Kidney (tissue), 22 donors: ENCODE measurements at places on chromosomes 13 and 19. TPM values are rescaled to one million over a fixed set of nuclear protein-coding genes. Genes with fewer than 3 reads are reported as not detected.

Gene FFAR1
- not detected for total RNA-seq

Gene FFAR2
- 0.22 TPM for total RNA-seq

- H3K27ac ChIP-seq: no peak overlapping the region
- no peaks in the 10 kb centered on the region for H3K4me1 ChIP-seq
- H3K36me3 ChIP-seq: no peaks in the 10 kb centered on the region
Measured at GRCh38 chr19:37007587-37008220, 70.5 kb upstream of the ZNF420 start.

Gene TJP3
- total RNA-seq: 26.5 TPM

DNA sequence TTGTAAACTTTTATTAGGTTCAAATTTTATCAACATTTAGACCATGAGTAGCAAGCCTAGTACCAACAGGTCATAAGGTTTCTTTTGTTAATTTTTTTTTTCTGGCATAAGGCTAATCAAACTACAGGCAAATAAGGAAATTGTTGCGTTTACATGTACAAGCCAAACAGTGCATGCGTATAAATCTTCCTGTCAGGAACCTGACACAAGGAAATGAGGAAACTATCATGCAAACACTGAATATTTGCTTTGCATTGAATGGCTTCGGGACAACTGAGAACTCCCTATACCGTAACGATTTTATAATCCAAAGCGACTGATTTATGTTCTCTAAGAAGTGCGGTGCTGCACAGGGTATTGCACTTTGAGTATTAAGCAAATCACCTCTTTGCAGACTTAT is 133.0 kb upstream of the TRPC4 start:
- no peak overlapping the region for H3K27ac ChIP-seq
- no peaks in the 10 kb centered on the region for H3K4me1 ChIP-seq
- DNase-seq: peak; percentile 9
- H3K4me3 ChIP-seq: no peak overlapping the region
- H3K27me3 ChIP-seq: no peaks in the 10 kb centered on the region
- H3K36me3 ChIP-seq: no peaks in the 10 kb centered on the region

Gene ANGPTL8
- total RNA-seq: 1.9 TPM

Gene SYCN
- not detected for total RNA-seq

DNA sequence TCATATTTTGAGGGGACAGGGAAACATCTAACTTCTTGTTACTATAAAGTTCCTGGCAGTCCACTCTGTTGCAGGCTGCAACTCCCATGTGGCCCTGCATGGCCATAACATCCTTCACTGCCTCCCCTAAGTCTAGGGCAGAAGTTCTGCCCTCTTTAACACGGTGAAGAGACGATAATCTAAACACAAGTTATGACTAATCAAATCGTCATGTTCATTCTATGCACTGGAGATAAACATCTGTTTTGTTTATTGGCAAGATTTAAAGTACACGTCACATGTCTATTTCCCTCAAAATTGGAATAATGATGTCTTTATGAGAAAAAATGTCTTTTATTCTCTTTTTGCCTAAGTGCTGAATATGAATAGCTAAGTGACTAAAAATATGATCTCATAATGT is 1629.4 kb downstream of the PCDH9 start:
- no peak for DNase-seq
- no peaks in the 10 kb centered on the region for H3K27me3 ChIP-seq
- no peaks in the 10 kb centered on the region for H3K36me3 ChIP-seq
- no peak overlapping the region for H3K27ac ChIP-seq

- no peaks in the 10 kb centered on the region for H3K27me3 ChIP-seq
- H3K27ac ChIP-seq: no peak overlapping the region
- H3K36me3 ChIP-seq: no peaks in the 10 kb centered on the region
- H3K4me3 ChIP-seq: no peak overlapping the region
Measured at GRCh38 chr19:4140237-4140711, 13.2 kb upstream of the CREB3L3 start.

Gene C1QTNF9B
- total RNA-seq: not detected

DNA sequence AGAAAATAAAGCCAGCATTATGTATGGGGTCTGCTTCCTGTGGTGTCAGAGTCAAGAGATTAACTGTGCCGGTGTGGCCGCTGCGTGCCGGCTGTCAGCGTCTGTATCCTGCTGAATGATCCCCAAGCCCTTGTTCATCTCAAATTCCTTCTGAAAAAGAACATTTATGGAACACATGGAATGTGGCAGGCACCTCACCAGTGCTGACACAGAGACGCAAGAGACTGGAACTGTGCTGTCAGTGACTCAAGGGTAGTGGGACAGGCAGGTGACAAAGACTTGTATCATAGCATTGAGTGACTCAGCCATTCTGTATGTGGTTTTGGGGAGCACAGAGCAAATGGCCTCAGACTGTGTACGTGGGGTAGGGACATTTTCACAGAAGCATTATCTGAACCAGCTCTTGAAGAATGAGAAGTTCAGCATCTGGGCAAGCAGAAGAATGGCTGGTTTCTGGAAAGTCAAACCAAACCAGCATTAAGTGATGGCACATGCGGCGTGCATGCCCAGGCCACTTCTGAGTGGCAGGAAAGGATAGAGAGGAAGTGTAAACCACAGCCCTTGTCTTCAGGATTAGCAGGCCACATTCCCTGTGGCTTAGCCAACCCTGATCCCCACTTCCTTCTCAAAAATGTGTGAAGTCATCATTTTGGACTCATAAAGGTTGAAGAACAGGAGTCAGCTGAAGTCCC is 54.0 kb upstream of the IRS2 start:
- no peaks in the 10 kb centered on the region for H3K4me1 ChIP-seq
- DNase-seq: no peak

GRCh38 chr19:47863514-47863936 is 4.5 kb downstream of the TPRX2 start:
- no peak overlapping the region for H3K27ac ChIP-seq
- no peak overlapping the region for H3K4me3 ChIP-seq
- peak; percentile 90 for DNase-seq
- no peaks in the 10 kb centered on the region for H3K27me3 ChIP-seq
- H3K36me3 ChIP-seq: no peaks in the 10 kb centered on the region

Gene ZNF14
- total RNA-seq: 10.2 TPM

Gene ARL11
- total RNA-seq: 1.6 TPM

Gene RDH13
- total RNA-seq: 38.7 TPM

DNA sequence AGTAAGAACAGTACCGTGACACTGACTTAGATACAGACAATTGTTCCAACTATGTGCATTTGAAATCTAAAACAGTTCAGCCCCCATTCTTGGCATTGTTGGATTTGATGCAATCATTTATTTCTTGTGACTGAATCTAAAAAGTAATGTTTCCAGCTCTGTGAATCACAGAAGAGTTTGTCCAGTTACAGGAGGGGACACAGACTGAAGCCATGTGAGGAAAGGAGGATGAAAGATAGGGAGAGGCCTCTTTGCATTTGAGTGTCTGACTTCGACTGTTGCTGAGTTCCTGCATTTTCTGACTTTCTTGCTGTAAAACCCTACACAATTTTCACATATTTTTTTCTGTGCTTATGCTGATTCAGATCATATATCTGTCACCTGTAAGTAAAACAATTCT is 179.3 kb upstream of the PCDH17 start:
- DNase-seq: no peak
- H3K4me3 ChIP-seq: no peak overlapping the region
- H3K27ac ChIP-seq: no peak overlapping the region
- H3K36me3 ChIP-seq: no peaks in the 10 kb centered on the region
- no peaks in the 10 kb centered on the region for H3K4me1 ChIP-seq

GRCh38 chr19:38723606-38723965 is 20.7 kb downstream of the CAPN12 start:
- no peak overlapping the region for H3K4me3 ChIP-seq
- no peaks in the 10 kb centered on the region for H3K4me1 ChIP-seq
- H3K36me3 ChIP-seq: no peaks in the 10 kb centered on the region
- no peaks in the 10 kb centered on the region for H3K27me3 ChIP-seq
- DNase-seq: no peak

Gene ATP1A3
- total RNA-seq: not detected

GRCh38 chr19:6047741-6048251 is 62.5 kb downstream of the RFX2 start:
- no peaks in the 10 kb centered on the region for H3K27me3 ChIP-seq
- H3K27ac ChIP-seq: no peak overlapping the region
- no peaks in the 10 kb centered on the region for H3K36me3 ChIP-seq
- no peaks in the 10 kb centered on the region for H3K4me1 ChIP-seq
- DNase-seq: peak; percentile 74

DNA sequence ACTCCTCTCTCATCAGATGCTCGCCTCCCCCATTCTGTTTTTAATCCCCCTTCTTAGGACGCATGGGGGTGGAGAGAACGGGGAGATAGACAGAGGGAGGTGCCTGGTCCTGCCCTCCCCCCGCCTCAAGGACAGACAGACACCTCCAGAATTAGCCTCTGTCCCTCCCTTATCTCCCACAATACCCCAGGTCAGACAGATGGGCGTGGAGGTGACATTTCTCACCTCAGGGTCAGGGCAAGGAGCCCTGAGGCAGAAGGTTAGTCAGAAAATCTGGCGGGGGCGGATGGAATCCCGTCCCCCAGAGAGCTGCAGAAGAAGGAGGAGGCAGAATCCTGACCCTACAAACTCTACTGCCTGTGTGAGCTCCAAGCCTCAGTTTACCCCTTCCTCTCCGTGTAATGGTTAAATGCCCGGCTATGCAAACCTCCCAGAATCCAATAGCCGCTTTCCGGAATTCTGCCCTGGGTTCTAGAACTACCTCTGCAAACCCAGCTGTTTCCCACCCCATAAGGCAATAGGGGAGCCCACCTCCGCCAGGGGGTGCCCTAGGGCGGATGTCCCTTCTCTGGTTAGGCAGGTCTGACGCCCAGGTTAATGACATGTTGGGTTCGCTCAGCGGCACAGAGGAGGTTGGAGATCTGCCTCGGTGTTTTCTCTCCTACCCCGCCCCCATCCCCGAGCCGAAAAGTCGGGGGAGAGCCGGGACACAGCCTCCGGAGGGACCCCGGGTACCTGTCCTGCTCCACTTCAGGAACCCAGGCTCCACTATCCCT is 900 bp downstream of the PPP1R13L start:
- no peak for DNase-seq
- peak overlapping the region; percentile 60 for H3K27ac ChIP-seq
- H3K4me1 ChIP-seq: peaks cover 10% of the 10 kb centered on the region
- no peaks in the 10 kb centered on the region for H3K36me3 ChIP-seq
- H3K4me3 ChIP-seq: peak overlapping the region; percentile 92
- peaks cover 15% of the 10 kb centered on the region for H3K27me3 ChIP-seq

DNA sequence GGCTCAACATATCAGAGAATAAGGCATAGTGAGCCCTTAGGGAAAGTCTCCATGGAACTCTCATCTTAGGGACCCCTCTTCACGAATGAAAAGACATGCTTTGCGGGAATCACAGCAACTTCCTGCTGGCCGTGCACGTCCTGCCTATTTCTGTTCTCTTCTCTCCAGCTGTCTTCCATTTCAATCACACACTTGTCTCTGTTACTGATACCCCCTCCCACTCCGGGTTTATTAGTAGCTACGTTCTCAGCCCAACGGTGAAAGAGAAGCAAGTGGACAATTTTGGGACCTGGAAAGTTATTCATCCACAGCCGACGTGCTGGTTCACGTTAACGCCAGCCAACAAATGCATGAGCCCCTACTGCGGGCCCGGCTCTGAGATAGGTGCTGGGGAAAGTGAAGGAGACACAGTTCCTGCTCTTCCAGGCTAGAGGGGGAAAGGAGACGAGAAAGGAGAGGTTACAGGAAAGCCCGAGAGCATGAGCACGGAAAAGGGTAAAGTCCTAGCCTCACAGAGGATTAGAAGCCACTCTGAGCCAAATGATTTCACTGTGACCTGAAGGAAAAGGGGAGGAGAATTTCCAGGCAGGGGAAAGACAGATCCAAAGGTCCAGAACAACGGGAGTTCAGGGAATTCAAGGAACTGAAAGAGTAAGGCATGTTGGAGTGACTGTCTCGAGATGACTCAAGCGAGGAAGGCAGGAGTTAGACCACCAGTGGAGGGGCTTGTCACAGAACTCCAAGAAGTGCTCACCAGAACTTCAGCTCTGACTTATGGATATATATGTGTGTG is 81.8 kb upstream of the CLDN10 start:
- H3K4me3 ChIP-seq: no peak overlapping the region
- H3K4me1 ChIP-seq: no peaks in the 10 kb centered on the region
- H3K27me3 ChIP-seq: no peaks in the 10 kb centered on the region
- no peak for DNase-seq
- peak overlapping the region; percentile 56 for H3K27ac ChIP-seq
- H3K36me3 ChIP-seq: no peaks in the 10 kb centered on the region

Gene MUC16
- 0.41 TPM for total RNA-seq

Gene KLK15
- total RNA-seq: not detected

Gene QPCTL
- 8.0 TPM for total RNA-seq

- H3K27me3 ChIP-seq: no peaks in the 10 kb centered on the region
- no peaks in the 10 kb centered on the region for H3K4me1 ChIP-seq
- no peak overlapping the region for H3K4me3 ChIP-seq
- no peak for DNase-seq
- no peak overlapping the region for H3K27ac ChIP-seq
Measured at GRCh38 chr13:112768795-112769481, 79.1 kb downstream of the ATP11A start.

DNA sequence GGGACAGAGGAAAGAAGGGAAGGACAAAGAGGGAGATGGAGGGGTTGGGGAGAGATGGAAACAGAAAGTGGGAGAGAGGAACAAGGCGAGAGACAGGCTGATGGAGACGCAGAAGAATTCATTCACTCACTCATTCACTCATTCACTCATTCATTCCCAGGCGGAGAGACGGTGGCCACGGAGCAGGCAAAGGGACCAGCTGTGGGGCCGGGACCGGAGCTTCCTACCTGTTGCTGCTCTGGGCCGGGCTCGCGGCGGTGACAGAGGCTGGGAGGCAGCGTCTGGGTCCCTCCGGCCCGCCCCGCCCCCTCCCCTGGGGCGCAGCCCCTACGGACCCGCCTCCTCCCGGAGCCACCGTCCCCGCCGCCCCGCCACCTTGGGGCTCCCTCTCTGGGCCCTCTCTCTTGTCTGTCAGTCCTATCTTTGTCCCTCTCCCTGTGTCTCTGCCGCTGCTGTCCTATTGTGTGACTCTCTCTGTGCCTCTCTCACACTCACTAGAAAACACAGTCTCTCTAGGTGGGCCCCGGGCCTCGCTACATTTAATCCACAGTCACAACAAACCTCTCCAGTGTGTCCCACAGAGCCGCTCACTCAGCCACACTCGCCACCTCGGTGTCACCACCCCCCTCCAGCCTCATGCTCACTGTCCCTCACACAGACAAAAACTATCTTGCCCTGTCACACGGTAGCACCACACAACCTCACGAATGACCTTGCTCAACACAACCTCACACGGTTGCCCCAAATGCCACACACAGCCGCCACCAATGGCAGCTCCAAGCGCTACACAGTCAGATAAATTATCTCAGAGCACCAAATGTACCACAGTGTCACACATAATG is at the start of gene GNG8:
Gene GNG8, minus strand, starts transcription at position 283 of the 842 bp plus-strand sequence. CDS start 1,520 bp downstream, outside the sequence.
- no peak within 1 kb of the TSS for H3K4me3 ChIP-seq
- H3K36me3 ChIP-seq: no peaks in the 10 kb centered on the region
- no peak within 1 kb of the TSS for H3K27ac ChIP-seq
- peaks cover 13% of the 10 kb centered on the region for H3K27me3 ChIP-seq
